Nucleus accumbens (tissue), 56 donors: ENCODE measurements at places on chromosomes 5 and 9.

GRCh38 chr9:131629825-131630204 is 84.5 kb downstream of the PRRT1B start:
- DNase-seq, result no peak

DNA sequence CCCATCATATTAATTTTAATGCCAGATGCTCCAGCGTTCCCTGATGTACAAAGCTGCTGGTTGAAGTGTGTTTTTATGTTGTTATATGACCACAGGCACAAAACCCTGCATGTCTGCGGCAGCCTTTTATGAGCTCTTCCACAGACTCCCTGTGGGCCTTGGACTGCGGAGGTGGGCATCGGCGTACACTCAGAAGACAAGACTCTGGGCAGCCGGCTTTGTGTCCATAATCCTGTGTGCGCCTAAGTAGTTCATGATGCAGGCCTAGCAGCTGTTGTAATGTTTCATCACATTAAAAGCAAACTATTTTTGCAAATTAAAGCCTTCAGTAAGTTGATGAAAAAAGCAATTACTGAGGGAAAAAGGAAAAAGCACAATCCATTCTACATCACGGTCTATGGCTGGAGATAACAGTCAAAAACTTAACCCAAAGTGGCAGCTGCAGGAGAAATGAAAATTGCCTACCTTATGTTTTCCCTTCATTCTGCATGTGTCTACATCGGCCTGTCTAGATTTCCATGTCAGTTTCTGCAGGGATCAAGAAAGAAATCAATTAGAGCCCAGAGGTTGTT is 78.8 kb downstream of the SEMA6A start:
- DNase-seq, result no peak

- DNase-seq, result no peak
Measured at GRCh38 chr5:127399068-127399467, 108.5 kb downstream of the MEGF10 start.

DNA sequence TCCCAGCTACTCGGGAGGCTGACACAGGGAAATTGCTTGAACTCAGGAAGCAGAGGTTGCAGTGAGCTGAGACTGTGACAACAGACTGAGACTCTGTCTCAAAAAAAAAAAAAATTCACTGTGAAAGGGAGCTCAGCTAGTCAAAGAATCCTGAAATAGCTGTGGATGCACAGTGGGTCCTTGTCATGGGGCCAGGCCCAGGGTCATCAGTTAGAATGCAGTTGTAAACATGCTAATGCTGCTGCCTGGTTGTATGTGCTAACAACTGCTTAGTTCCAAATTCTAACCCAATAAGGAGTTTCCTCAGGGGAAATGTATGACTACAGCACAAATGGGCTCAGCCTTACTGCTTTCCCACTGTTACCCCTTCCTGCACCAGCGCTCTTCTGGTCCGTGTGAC is 84.0 kb downstream of the PALM2AKAP2 start:
- DNase-seq, result no peak

DNA sequence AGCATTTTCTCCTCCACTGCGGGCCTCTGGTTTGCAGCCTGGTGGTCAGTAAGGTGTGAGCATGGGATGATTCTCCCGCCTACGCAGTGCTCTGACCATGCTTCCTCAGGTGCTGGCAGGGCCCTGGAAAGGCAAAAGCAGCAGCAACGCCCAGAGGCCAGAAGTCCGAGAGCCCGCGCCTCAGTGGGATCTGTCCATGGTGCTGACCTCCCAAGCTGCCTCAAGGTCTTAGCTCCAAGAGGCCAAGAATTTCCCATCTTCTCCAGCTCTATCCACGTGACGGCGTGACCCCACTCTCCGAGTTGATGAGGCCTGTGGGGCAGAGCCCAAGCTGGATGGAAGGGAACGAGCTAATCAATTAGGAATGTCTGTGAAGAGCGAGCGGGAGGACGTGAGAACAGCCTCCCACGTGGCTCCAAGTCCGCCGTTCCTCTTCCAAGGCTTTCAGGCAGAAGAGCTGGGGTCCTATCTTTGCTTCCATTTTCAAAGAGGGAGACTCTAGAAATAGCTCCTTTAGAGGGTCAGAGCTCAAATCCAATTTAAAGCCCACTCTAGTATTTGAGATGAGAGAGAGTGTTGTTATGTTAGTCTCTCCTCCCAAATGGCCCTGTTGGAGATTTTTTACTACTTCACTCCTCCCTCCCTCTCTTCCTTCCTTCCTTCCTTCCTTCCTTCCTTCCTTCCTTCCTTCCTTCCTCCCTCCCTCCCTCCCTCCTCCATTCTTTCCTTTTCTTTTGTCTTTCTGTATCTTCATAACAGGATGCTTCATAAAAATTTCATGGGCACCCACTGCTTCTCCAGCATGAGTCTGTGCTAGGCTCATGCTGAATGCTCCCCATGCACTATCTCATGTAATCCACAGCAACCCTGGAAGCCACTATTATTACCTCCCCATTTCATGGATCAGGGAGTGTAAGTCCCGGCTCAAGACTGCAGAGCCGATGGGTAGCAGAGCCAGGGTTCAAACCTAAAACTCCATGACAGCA is 69.3 kb downstream of the OLFM1 start:
- DNase-seq, result no peak

DNA sequence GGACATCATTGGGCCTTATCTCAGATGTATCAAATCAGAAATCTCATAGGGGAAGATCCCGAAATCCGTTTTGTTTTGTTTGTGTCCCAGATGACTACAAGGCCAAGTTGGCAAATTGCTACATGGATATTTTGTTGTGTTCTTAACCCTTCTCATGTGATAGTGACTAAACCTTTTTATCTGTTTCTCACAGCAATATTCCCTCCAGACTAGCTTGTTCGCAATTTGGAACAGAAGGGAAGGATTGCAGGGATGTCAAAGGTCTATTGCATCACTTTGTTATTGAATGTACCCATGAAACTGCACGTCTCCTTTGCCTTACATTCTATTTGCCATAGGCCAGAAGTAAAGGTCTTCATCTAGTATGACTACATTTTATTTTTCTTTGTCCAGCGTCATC is 453.9 kb downstream of the NFIB start:
- no peak for DNase-seq
